M059J (cell line): ENCODE measurements at places on chromosomes 6 and 20.

DNA sequence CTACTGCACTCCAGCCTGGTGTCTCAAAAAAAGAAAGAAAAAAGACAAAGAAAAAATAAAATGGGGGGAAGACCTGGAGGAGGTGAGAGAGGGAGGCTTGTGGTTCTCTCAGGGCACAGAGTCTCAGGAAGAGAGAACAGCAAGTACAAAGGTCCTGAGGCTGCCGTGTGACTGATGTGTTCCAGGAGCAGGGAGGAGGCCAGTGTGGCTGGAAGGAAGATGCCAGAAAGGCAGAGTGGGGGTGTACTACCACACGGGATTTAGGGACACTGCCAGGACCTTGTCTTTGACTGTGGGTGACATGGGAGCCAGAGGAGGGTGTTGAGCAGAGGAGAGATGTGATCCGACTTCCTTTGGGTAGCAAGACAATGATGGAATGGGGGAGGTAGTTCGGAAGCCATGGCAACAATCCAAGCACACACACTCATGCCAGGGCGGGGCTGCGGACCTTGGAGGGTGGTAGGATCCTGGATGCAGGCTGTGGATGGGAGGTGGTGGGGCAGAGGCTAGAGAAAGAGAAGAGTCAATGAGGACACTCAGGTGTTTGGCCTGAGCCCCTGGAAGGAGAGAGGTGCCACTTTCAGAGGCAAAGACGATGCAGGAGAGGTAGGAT lies 136.4 kb upstream of the PTPN1 start:
- DNase-seq: peak; percentile 81

GRCh38 chr20:52201395-52201794 lies 9.8 kb upstream of the ZFP64 start:
- DNase-seq: no peak

DNA sequence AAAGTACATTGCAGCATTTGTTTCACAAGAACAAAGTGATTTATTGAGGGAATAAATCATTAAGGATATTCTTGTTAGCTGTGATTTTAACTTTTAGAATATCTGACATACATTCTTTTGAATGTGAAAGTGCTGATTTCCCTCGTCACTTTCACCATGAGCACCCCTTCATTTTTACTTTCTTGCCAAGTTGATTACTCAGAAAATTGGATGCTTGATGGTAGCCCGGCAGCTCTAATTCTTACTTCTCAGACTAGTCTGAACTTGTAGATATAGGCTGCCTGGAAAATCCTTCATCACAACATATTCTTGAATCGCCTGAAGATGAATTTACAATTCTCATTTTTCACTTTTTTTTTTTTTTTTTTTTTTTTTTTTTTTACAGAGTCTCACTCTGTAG lies 147.1 kb upstream of the SMLR1 start:
- DNase-seq: peak; percentile 26

DNA sequence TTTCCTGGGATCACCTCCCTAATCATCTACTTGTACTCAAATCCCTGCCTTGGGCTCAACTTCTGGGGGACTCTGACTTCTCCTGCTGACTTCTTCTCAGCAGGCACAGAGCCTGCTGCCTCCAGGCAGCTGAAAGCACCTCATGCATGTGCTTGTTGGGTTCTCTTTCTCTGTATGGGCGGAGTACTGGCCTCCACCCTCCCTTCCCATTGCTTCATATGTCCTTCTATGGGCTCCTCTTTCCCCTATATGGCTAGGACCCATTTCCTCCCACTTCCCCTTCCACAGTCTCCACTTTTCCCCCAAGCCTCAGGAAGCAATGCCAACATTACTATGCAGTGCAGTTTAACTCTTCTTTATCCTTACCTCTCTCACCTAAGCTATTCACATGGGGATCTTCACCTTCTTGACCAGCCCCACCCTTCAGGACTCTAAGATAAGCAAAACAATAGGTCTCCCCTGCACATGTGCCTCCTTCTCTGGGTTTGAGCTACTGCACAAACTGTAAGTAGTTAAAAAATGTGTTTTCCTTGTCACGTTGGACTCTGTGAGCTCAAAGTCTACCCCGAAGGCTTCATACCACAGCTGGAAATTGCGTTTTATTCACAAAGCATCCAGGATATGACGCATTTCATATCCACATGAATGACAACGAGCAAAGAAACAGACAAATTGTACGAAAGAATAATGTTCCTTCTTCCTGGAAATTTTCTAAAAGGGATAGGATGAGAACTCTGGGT lies 93.7 kb downstream of the CDS2 start:
- no peak for DNase-seq

- DNase-seq: no peak
Observed at GRCh38 chr6:20778459-20778858, 244.2 kb downstream of the CDKAL1 start.

DNA sequence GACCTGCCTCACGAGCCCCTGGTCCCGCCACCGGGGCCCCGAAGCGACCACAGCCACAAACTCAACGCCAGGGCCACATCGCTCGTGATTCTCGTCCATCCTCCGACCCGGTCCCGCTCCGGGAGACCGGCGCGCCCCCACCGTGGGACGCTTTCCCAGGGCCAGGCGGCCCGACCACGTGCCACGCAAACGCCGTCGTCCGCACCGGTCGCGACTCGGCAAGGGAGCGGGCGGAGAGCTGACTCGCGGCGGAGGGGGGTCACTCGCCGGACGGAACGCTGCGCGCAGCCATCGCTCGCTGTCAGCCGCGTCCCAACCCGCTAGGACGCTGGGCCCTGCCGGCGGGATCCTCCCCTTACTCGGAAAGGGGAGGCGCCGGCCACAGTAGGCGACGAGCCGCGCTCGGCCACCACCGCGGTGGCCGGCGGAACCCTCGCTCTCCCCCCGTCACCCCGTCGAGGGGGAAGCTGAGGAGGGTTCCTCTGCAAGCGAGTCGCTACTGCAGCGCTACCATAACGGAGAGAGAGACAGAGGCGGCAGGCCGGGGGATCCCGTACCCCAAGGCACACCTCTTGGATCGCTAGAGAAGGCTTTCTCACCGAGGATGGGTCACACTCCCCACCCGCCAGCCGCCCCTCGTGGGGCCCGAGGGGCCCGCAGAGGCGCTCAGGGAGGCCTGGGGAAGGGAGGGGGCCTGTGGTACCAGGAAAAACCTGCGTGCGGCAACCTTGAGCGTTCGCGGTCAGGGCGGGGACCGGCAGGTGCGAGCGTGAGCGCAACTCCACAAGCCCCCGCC lies 511.8 kb upstream of the ZNF337 start:
- DNase-seq: no peak

DNA sequence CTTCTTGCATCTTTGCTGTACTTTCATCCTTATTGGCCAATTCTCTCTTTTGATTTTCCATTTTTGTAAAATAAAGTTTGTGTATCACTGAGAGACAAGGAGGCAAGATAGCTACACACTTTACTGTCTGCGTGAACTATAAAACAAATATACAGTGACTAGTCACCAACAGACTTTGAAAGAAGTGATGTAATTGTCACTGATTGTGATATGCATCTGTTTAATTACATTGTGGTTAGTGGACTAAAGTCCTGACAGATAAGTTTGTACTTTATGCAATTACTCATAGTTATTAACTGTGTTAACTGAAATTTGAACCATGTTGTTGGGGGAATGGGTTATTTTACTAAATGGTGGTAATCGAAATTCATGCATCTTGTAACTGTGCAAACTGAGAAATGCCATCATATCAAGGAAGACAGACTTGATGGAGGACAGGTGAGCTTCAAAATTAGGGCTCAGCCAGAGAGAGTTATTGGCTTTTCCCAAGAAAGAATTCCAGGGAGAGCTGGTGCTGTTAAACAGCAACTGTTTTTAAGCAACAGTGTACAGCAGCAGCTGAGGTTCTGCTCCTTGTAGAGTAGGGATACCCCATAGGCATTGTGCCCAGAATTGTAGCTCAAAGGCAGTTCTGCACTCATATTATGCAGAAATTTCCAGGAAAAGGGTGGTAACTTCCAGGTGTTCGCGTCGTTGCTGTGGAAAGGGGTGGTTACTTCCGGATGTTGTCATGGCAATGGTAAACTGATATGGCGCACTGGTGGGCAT lies 62.9 kb downstream of the EFHC1 start:
- DNase-seq: peak; percentile 72

- no peak for DNase-seq
Observed at GRCh38 chr6:16540804-16541752, 220.2 kb downstream of the ATXN1 start.

- no peak for DNase-seq
Observed at GRCh38 chr6:90596967-90597539, 10.2 kb upstream of the MAP3K7 start.

GRCh38 chr6:168045141-168045691 lies 33.8 kb downstream of the FRMD1 start:
- DNase-seq: no peak

GRCh38 chr6:162798546-162799266 lies 70.9 kb downstream of the PACRG start:
- no peak for DNase-seq

DNA sequence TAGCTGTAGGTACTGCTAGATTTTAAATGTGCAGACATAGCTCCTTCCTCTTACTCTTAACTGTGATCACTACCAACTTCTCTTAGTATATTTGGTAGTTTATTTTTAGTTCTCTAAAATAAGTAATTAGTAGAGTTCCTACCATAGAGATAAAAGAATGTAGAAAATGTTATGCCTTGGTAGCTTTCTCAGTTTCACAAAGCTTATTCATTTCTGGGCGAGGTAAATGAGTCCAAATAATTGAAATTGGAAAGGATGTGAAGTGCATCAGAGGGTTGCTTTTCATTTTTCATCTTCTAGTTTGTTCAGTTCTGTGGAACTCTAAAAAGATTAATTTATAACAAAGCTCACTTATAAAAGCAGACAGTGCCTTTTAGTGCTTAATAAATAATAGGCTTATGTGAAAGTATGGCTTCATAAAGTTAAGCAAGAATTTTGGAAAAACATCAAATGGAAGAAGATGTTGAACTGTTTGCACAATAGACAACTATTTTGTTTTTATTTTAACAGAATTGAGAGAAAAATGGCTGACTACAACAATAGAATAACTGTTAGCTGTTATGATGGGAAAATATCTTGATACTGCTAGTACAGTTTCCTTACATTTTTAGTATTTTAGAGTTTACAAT lies 303.7 kb downstream of the UTRN start:
- DNase-seq: no peak

- no peak for DNase-seq
Observed at GRCh38 chr20:25160467-25160866, 35.0 kb upstream of the ENTPD6 start.

GRCh38 chr20:4108495-4109306 lies 93.3 kb upstream of the RNF24 start:
- peak; percentile 87 for DNase-seq

- peak; percentile 37 for DNase-seq
Observed at GRCh38 chr20:19789446-19789845, 31.4 kb downstream of the RIN2 start.

DNA sequence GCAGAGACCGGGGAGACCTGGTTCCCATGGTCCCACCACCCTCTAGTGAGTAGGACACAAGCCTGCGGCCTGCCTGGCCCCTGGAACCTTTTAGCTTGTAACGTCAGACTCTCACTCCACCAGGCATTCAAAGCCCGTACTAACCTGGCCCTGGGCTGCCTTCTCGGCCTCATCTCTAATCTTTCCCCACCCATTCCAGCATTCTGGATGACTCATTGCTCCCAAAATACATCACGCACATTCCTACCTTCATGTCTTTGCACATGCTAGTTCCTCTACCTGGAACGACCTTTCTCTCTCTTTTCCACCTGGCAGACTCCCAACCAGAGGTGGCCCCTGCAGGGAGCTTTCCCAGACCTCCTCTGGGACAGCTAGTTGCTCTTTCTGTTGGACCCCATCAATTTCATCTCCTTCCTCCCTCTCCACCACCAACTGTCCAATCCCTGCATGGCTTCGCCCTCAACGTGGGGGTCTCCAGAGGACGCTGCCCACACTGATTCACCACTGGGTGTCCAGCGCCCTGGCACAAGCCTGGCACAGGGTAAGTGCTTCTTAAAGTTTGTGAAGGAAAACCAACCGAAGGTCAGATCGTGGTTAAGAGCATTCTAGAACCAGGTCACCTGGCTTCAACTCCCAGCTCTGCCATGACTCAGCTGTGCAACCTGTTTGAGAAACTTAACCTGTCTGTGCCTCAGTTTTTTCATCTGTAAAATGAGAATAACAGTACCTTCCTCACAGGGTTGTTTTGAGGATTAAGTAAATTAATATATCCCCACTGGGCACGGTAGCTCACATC lies 35.2 kb downstream of the JPH2 start:
- peak; percentile 98 for DNase-seq

- DNase-seq: peak; percentile 98
Observed at GRCh38 chr20:22921595-22922421, 113.3 kb upstream of the SSTR4 start.

DNA sequence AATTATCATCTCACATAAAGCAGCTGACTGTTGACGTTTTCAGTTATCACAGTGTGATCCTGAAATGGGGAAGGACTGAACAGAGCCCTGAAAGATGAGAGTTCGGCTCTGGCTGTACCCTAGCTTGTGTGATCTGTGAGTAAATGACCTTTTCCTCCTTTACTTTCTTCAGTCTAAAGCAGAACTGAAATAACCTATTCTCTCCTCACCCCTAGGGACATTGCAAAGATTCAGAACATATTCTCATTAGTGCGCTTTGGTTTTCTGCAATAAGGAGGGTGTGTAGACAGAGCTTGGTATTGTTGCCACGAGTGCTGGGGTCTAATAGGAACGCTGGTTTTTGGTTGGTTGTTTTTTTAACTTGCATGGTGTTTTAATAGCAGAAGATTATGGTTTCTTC lies 16.7 kb downstream of the FARS2 start:
- no peak for DNase-seq

DNA sequence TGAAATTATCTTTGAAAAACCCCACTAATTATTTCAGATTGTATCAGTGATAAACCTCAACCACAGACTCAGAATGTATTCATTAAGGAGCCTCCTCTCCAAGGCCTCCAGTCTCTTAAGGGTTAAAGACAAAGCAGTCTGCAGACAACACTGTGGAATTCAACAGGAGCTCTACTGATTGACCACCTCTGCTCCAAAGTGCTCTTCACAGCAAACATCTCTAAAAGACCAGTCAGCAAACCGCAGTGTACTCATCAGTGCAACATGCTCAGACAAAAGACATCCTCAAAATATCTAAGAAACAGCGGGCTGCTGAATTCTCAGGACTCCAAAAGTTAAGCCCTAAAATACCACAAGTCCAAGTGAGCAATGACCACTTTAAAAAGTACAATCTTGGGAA lies 42.0 kb downstream of the UQCC1 start:
- DNase-seq: peak; percentile 36

DNA sequence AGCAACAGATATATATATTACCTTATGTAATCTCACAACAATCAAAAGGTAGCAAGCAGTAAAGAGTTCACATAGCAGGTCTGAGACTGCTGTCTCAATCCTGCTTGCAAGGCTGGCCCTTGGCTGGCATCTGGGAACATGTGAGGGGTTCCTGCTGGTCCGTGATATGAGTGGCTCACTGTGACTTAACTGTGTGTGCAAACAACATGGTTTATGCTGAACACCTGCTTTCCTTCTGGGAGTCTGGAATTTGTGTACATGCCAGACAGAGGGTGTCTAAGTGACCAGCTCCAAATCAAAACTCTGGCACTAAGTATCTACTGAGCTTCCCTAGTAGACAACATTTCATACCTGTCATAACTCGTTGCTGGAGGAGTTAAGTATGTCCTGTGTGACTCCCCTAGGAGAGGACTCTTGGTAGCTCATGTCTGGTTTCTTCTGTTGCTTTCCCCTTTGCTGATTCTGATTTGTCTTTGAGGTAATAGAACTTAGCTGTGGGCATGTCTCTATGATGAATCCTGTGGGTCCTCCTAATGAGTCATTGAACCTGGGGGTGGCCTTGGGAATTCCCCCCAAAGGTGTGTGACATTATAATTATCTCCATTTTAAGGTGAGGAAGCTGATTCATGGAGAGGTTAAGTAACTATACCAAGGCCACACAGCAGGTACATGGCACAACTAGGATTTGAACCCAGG lies 131.6 kb upstream of the NEDD9 start:
- DNase-seq: peak; percentile 54
